ENCODE measurements at places on chromosomes 2 and 18.

GRCh38 chr2:231339316-231339715, 56.2 kb upstream of the B3GNT7 start:
- DNase-seq: no peak

DNA sequence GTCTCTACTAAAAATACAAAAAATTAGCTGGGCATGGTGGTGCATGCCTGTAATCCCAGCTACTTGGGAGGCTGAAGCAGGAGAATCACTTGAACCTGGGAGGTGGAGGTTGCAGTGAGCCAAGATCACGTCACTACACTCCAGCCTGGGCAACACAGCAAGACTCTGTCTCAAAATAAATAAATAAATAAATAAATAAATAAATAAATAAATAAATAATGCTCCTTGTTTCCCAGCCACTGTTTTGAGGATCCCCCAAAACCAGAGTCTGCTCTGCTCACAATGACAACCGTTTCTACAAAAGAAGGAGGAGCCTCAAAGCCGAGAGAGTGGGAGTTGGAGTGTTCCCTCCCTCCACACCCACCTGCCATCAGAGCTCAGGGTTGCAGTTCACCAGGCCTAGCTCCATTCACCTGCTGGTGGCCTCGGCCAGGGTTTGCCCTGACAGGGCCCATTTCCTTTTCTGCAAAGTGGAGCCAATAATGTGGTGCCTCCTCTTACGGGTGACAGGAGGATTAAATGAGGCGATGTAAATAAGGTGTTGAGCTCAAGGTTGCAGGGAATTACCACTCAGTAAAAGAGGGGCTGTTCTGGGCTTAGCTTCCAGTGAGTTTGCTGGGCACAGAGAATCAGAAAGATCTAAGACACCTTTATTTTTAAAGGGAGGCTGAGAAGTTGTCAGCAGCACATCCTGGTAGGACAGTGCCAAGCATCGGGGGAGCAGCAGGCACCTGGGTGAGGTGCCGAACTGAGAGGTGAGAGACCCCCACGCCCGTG, 25.5 kb downstream of the CRACDL start:
- DNase-seq: peak; percentile 18

DNA sequence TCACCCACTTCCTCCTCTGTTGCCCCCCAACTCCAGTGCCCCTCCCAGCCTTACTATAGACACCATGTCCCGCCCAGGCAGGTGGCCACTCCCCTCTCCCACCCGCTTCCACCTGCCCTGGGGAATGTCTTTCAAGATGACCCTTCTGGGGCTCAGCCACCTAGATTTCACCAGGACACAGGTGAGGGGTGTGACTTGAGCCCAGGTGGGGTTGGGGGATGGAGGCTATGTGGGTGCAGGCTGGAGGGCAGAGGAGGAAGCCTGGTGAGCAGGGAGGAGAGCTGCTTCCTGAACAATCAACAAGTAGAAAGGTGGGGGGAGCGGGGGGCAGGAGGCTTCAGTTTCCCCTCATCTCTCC, 8.7 kb downstream of the ADRA2B start:
- DNase-seq: no peak

DNA sequence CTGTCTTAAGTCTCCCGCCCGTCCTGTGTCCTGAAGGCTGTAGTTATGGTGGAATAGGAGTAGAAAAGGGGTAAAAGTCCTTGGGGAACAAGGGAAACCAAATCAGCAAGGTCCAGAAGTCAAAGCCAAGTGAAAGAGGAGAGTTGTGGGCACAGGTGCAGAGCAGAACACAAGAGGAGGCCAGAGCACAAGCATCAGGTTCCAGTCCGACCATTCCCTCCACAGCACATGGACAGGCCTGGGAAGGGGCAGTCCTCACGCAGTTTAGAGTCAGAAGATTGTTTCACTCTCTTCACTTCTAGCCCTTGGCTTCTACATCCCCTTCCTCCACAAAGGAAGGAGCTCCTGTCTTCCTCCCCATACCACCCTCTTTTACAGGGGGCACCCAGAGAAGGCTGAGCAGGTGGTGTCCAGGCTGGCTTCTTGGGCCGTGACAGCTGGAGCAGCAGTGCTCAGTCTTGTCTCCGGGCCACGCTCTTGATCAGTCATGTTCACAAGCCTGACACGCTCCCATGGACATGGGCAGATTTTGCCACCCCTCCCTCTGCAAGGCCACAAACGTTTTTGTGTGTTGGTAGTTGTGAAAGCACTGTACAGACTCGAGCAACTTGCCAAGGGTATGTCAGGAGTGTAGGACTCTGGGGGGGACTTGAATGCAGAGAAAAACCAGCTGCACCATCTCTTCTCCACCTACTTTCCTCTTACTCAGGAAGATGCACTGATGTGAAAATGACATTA, 138.5 kb upstream of the DAPL1 start:
- no peak for DNase-seq

DNA sequence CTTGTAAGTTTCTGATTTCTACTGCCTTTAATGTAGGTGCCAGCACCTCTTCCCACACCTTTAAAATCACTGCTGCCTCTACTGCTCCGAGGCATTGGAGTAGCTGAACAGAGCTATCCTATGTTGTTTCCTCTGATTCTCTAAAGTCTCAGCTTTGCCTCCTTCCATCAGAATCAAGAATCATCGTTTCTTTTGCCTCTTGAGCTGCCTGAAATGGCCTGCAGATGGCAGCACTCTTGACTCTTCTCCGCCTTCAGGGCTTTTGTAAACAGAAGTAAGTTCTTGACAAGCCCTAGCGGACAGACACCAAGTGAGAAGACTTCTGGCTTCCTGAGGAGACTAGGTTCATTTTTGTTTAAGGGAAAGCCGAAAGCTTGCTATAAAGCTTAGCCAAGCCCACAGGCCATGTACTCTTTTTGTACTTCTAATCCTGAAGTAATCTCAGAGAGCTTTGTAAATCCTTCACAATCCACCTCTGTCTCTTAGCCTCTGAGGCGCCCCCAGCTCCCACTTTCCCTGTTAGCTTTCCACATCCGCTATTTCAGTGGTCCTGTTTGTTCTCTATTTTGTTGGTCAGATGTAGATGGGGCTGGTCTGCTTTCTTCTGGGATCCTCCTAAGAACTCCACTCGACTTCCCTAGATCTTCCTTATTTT, 48.4 kb downstream of the GTF3C3 start:
- DNase-seq: peak; percentile 2

DNA sequence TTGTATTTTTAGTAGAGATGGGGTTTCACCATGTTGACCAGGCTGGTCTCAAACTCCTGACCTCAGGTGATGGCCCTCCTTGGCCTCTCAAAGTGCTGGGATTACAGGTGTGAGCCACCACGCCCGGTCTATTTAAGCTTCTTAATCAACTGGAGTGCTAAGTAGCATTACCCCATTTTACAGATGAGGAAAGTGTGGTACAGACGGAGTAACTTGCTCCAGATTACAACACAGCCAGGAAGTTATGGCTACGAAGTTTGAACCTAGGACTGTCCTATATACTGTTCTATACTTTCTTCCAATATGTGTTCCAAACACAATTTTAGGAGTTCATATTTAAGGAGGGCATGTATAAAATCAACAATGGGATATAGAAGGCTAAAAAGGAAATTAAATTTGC, 197.7 kb downstream of the TGIF1 start:
- no peak for DNase-seq

DNA sequence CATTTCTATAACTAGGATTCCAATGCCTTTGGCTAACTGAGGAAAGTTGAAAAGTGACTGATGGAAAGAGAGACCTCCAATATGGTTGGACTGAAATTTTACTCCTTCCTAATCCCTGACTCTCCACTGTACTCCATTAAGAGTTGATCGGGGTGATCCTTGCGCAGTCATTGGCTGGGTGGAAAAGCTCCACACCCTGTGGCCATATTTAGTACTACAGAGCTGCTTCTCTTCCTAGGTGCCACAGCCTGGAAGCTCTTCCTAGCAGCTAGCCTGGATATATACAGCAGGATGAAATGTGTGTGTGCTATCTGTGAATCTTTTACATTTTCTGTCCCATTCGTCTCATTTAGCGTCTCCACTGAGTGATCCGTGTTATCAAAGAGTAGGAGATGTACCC, 71.2 kb downstream of the MEP1B start:
- DNase-seq: no peak

GRCh38 chr18:8623549-8624106, 14.4 kb downstream of the RAB12 start:
- no peak for DNase-seq

- no peak for DNase-seq
These were observed 284 bp upstream of the EXOC6B start for GRCh38 chr2:72826156-72826477.

GRCh38 chr2:230824406-230824978, 40.2 kb upstream of the ITM2C start:
- peak; percentile 55 for DNase-seq

- no peak for DNase-seq
These were observed 94.2 kb upstream of the SP3 start for GRCh38 chr2:174059178-174059883.

- DNase-seq: no peak
These were observed 254.8 kb downstream of the CDH2 start for GRCh38 chr18:27921904-27922751.

- DNase-seq: no peak
These were observed 401.0 kb upstream of the ZEB2 start for GRCh38 chr2:144920755-144921530.

DNA sequence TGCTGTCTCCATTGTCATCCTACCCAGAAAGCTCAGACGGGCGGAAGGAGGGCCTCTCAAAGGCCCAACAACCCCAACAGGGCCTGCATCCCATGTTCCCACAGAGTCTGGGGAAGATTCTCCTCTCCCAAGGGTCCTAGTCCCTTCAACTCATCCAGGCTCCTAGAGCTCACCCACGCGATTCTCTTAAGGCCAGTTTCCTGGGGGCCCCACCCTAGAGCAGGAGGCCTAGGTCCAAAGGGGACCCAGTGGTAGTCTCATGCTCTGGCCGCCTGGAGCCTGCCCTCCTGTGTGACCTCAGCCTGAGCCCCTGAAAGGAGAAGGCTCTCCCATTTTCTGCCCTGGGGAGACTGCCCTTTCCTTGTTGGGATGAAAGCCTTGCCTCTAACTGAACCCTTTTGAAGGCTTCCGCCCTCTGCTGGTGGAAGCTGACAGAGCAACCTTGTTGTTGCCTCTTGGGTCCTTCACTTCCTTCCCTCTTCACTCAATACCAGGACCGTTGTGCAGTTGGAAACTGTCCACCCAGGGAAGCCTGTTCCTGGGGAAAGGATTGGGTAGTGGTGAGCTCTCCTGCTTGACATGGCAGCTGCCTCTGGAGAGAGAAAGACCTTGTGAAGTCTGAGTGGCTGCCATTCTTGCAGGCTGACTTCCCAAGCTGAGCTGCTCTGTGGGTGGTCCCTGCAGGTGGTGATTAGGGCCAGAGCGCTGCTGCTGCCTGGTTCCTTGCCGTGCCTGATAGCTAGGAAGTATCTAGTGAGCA, 86.0 kb upstream of the ALPP start:
- DNase-seq: peak; percentile 19

DNA sequence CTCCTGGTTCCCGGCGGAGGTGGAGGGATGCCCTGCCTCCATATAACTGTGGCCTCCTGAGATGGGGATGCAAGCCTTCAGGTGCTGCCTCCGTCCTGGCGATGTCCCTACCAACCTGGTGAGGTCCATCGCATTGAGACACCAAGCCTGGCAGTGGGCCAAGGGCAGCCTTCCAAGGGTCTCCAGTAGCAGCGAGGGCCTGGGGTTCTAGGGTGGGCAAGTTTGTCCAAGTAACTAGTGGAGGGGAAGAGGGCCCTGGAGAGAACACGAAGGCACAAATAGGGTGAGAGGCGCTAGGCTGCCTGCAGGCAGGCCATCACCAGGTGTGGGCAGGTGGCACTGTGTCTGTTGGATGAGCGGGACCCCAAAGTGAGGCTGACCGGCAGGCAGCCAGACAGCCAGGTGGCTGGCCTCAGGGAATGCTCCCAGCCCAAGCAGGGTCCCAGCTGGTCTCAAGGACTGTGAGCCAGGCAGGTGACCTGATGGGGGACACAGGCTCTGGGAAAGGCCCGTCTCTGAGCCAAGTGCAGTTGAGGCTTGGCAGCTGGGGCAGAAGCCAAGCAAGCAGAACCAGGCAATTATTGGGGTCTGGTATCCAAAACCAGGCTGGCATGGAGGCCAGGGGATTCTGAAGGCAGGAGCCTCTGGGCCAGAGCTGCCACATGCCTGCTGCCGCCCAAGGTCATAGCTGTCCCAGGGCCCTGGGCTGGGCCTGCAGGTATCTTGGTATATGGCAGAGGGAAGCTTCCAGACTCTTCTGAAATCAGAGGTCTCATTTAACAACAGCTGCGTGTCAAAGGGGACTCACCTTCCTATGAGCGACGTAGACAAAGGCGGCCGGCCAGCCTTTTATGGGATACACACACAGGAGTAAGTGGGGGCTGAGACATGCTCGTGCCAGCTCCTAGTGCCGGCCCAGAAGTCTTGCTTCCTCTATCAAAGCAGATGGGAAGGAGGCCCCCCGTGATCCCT, 23.4 kb downstream of the RAMP1 start:
- DNase-seq: no peak

- DNase-seq: no peak
These were observed 966 bp upstream of the RBM43 start for GRCh38 chr2:151262629-151263028.

GRCh38 chr18:12376034-12376753, 833 bp downstream of the AFG3L2 start:
- peak; percentile 45 for DNase-seq

DNA sequence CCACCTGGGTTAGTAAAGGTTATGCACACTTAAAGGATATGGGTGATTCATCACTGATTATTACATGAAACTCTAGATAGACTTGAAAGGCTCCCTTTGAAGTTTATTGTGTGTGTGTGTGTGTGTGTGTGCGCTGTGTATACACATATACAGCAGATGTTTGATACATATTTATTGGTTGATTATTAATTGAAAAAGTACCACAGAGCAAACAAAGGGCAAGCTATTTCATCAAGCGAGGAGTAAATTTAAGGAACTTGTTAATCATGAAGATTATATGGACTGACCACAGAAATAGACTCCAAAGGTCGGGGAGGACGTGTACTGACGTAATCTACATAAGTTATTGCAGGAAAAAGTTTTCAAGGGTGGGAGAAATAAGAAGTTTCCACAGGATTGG, 617.4 kb upstream of the POU3F3 start:
- no peak for DNase-seq

GRCh38 chr2:171957061-171957460, 34.8 kb downstream of the HAT1 start:
- DNase-seq: peak; percentile 1

- DNase-seq: no peak
These were observed 17.9 kb upstream of the VPS4B start for GRCh38 chr18:63440219-63440618.

DNA sequence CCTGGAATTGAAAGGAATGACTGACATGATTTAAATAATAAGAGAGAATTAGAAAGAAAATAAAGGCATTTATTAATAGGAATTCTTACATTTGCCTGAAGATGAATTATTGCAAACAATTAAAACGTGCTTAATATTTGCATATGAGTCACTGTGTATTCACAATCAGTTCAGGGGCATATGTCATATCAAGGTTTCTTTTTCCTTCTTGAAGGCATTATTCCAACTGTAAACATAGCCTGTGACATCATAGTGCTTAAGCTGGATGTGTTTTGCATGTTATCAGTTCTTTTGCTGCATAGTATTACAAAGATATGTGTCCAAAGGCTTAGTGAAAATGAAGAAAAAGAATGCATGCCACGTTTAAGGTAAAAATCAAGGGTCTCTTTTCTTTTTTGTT, 80.8 kb downstream of the MEIS1 start:
- DNase-seq: no peak

- no peak for DNase-seq
These were observed 211.0 kb downstream of the TGIF1 start for GRCh38 chr18:3660739-3661515.

GRCh38 chr18:43001821-43002220, 113.7 kb downstream of the RIT2 start:
- DNase-seq: no peak
